ENCODE measurements at places on chromosomes 16 and 17.

DNA sequence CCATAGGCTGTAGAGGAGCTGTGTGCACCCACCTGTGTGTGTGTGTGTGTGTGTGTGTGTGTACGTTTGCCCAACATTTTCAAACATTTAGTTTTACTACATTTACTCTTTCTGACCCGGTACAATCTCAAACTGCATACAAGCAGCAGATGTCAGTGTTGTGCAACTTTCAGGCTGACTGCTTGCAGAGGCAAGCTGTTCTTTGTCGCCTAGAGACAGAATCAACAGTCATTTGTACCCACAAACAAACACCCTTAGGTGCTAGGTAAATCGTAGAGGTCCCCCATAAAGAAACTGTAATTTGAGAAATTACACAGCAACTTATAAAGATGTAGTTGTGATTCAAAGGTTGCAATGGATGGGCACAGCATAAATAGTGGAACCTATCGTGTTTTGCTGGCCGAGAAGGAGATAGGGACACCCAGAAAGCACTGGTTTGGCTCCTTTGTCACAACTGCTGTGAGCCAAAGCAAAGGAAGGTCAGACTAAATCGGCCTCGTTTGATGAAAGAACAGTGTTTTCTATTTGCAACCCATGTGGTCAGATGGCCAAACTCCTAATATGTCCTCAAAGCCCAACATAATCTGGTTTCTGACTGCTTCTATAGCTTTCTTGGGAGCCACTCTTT is 478.4 kb downstream of the TOX3 start:
- DNase-seq, result no peak
- no peak overlapping the region for H3K27ac ChIP-seq

DNA sequence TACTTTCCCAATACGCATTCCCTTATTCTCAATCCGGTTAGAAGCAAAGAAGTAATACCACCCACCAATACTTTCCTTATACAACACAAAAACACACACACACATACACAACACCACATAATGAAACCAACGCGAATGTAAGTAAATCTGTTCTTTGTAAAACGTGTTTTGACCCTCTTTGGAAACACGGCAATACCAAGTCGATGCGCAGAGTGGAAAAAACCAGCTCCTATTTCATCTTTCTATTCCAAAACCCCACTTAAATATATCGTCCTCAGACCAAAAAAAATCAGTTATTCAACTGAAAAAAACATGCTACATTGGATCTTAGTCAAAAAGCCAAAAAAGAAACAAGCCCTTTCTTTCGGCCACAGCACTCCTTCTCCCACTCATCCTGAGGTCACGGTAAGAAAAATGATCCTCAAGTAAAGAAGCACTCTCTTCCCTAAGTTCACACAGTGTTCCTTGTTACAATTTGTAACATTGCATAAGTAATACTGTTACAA is 31.0 kb upstream of the ARL4D start:
- no peaks in the 10 kb centered on the region for H3K36me3 ChIP-seq
- peak overlapping the region; percentile 72 for H3K4me3 ChIP-seq
- peaks cover 20% of the 10 kb centered on the region for H3K4me1 ChIP-seq
- DNase-seq, result peak; percentile 82
- H3K27ac ChIP-seq, result peak overlapping the region; percentile 100

- no peaks in the 10 kb centered on the region for H3K27me3 ChIP-seq
- peaks cover 12% of the 10 kb centered on the region for H3K4me1 ChIP-seq
- no peak for DNase-seq
- H3K4me3 ChIP-seq, result no peak overlapping the region
These were observed 3.5 kb downstream of the CHMP6 start for GRCh38 chr17:80995131-80995530.

GRCh38 chr16:30378236-30379157 is 3.9 kb downstream of the SEPTIN1 start:
- H3K4me1 ChIP-seq, result peaks cover 14% of the 10 kb centered on the region
- peak overlapping the region; percentile 91 for H3K27ac ChIP-seq
- DNase-seq, result peak; percentile 100
- no peaks in the 10 kb centered on the region for H3K36me3 ChIP-seq
- peak overlapping the region; percentile 88 for H3K4me3 ChIP-seq

DNA sequence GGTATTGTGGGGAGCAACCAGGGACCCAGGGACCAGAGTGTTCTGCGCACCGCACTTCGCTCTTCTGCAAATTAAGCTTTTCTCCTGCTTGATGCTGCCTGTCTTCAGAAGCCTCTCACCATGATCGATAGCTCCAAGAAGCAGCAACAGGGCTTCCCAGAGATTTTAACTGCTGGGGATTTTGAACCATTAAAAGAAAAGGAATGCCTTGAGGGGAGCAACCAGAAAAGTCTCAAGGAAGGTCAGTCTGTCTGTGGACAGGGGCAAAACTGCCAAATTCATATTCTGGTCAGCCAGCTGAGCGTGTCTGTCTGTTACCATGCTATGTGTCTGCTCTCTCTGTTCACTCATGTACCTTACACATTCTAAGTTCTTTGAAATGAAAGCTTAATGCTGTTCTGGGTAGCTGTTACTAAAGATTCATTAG is 115.7 kb downstream of the MRTFB start:
- H3K27me3 ChIP-seq, result no peaks in the 10 kb centered on the region
- peak; percentile 53 for DNase-seq
- peak overlapping the region; percentile 67 for H3K4me3 ChIP-seq
- peak overlapping the region; percentile 87 for H3K27ac ChIP-seq

All from osteoblast (primary cell).